ENCODE measurements at places on chromosomes 1 and 21. TPM values are rescaled to one million over a fixed set of nuclear protein-coding genes. Genes with fewer than 3 reads are reported as not detected.

TMIGD3 gene
- not detected for total RNA-seq

DNA sequence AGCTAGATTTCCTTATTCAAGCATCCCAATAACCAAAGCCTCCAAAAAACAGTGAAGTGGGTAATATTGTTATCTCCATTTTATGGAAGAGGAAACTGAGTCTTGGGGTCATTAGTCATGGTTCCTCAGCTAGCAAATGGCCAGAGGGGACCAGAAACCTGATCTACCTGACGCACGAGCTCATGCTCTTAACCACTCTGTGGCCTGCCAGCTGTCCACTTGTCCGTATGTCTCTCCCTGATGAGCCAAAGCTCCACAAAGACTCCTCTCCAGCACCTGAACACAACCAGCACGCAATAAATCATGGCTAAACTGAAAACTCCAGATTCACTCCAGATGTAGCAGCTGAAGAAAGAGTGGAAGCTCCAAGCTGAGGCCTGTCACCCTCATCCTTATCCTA is 5.8 kb downstream of the CAPN8 start:
- H3K36me3 ChIP-seq: no peaks in the 10 kb centered on the region
- H3K27ac ChIP-seq: no peak overlapping the region
- DNase-seq: no peak
- no peak overlapping the region for H3K4me3 ChIP-seq
- H3K4me1 ChIP-seq: no peaks in the 10 kb centered on the region

DNA sequence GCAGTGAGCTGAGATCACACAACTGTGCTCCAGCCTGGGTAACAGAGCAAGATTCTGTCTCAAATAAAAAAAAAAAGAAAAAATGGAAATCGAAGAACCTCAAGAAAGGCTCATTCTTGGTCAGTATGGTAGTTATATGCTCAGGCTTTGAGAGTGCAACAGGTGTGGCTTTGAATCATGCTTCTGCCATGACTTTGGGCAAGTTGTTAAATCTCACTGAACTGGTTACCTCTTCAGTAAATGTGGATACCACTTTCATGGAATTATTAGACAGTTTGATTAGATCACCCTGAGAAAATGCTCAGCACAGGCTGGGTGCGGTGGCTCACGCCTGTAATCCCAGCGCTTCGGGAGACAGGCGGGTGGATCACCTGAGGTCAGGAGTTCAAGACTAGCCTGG is 12.8 kb downstream of the TRNAU1AP start:
- no peaks in the 10 kb centered on the region for H3K27me3 ChIP-seq
- peaks cover 100% of the 10 kb centered on the region for H3K36me3 ChIP-seq
- no peak overlapping the region for H3K4me3 ChIP-seq
- no peak overlapping the region for H3K27ac ChIP-seq
- H3K4me1 ChIP-seq: peaks cover 5% of the 10 kb centered on the region

- no peaks in the 10 kb centered on the region for H3K4me1 ChIP-seq
- H3K4me3 ChIP-seq: no peak overlapping the region
- no peaks in the 10 kb centered on the region for H3K36me3 ChIP-seq
- no peak overlapping the region for H3K27ac ChIP-seq
- no peaks in the 10 kb centered on the region for H3K27me3 ChIP-seq
Measured at GRCh38 chr1:106608841-106609240, 447.6 kb upstream of the PRMT6 start.

AZIN2 gene
- total RNA-seq: 0.27 TPM

- no peaks in the 10 kb centered on the region for H3K36me3 ChIP-seq
- H3K4me1 ChIP-seq: no peaks in the 10 kb centered on the region
- no peak overlapping the region for H3K4me3 ChIP-seq
- no peak overlapping the region for H3K27ac ChIP-seq
- no peaks in the 10 kb centered on the region for H3K27me3 ChIP-seq
- DNase-seq: no peak
Measured at GRCh38 chr21:25855576-25855975, 120.8 kb downstream of the GABPA start.

- no peaks in the 10 kb centered on the region for H3K36me3 ChIP-seq
- no peak overlapping the region for H3K27ac ChIP-seq
- no peaks in the 10 kb centered on the region for H3K4me1 ChIP-seq
- H3K27me3 ChIP-seq: no peaks in the 10 kb centered on the region
- H3K4me3 ChIP-seq: no peak overlapping the region
- no peak for DNase-seq
Measured at GRCh38 chr1:235601104-235601503, 48.5 kb downstream of the GNG4 start.
